Testis (tissue), 5 donors: ENCODE measurements at places on chromosomes 2 and 18.

DNA sequence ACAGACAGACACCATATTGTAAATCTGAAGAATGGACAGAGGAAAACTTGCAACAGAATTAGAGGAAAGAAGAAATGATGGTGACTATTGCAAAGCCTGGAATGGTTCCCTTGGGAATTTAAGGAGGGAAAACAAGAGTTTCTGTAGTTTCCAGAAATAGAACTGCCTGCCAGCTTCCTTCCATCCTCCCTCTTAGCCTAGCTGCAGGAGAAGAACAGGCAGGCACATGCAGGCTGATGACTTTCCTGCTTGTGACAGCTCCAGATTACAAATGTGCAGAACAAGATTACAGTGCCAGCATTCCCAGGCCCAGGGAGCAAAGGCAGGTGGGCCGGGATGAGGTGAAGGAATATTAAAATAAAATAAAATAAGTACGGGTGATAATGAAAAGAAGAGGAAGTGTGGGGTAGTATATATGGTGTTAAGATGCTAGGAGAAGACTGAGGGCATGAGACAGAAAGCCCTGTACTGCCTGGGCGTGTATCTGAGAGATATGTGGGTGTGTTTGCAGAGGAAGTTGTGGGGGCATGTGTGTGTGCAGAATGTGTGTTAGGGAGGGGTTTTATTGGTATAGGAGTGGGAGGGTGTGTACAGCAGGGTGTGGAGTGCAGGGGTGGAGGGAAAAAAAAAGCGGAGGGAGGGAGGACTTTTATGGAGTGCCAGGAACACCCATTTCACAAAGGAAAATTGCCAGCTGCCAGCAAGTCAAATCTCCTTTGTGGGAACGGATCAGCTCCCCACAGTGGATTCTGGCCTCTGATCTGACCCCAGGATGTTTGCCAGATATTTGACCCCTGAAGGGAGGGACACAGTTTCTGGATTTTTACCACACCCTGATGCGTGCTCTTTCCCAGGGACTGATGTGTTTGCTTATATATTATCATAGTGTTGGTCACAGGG, 43.9 kb upstream of the NEMP2 start:
- DNase-seq = peak; percentile 49

DNA sequence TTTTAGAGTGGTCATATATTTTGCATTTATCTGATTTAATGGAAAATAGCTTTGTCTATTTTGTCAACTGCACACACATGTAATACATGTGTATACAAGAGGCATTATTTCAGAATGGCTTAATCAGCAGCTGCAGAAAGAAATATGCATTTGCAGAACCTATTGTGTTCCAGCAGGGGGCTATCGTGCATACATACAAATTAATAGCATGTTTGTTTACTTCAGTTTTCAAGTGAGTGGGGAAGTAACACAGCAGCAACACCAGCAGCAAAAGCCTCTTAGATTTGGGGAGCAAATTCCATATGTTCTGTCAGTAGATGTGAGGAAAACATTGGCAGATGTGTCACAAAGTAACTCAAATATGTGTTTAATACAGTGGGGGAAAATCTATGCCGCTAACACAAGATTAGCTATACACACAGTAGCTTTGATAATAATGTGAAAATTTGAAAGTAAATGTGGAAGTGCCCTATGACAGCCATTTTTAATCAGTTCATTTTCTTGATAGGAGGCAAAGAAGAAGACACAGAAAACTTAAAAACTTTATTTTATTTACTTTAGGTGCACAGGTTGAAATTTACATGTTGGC, 218.1 kb downstream of the WDR7 start:
- no peak for DNase-seq

- DNase-seq = no peak
These were observed 112.4 kb downstream of the DNER start for GRCh38 chr2:229601936-229602335.

- DNase-seq = no peak
These were observed 3.0 kb downstream of the FBXO41 start for GRCh38 chr2:73281244-73281643.

GRCh38 chr18:31207391-31207790, 44.7 kb upstream of the DSC1 start:
- DNase-seq = no peak

DNA sequence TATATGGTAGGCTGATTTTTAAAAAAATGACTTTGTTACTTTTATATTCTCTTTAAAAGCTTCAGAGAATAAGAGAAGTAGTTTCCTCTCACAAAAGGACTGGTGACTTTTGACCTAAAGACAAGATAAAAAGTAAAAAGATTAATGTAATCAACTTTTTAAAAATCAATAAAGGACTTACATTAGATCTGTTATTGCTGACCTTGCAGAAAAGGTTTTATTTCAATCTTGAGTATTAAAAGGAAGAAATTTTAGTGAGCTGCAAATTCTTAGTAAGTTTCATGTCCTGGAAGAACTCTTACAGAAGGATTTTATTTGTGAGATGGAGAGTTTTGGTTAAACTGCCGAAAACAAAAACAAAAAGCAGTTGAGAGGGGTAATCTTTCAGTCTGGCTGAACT, 2.2 kb upstream of the GAREM1 start:
- no peak for DNase-seq

GRCh38 chr2:13015532-13016320, 299.0 kb downstream of the TRIB2 start:
- DNase-seq = no peak

- DNase-seq = no peak
These were observed 969.6 kb upstream of the PIK3C3 start for GRCh38 chr18:40985436-40985835.

DNA sequence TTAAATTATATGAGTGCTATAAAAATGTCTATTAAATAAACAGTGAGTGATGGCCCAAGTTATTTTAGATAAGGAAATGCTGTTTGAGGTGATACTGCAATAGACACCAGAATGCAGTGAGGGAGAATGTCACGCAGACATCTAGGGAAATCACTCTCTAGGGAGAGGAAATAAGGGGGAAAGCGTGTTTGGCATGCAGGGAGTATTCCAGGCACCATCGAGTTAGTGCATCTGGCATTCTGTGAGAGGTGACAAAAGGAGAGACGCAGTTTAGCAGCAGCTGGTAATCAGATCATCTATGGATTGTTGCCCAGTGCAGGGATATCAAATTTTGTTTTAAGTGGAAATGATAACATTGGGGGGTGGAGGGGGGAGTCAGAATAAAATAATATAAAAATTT, 175.4 kb upstream of the NETO1 start:
- DNase-seq = no peak

DNA sequence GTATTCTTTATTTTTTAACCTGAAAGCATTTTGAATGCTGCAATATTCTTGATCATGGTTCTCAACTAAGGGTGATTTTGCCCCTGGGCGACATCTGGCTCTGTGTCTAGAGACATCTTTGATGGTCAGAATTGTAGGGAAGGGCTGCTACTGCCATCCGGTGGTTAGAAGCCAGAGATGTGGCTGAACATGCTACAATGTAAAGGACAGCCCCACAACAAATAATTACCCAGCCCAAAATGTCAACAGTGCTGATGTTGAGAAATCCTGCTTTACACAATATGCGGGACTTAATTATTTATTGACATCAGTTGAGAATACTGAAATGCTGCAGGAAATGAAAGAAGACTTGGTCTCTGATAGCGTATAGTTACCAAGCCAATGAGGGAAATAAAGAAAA, 37.5 kb upstream of the SERPINB2 start:
- DNase-seq = peak; percentile 15

GRCh38 chr2:1601471-1602277, 142.6 kb downstream of the PXDN start:
- no peak for DNase-seq

- no peak for DNase-seq
These were observed 181.2 kb downstream of the THADA start for GRCh38 chr2:43414586-43415135.

- no peak for DNase-seq
These were observed 5.3 kb downstream of the TNS1 start for GRCh38 chr2:217997510-217997909.

- DNase-seq = no peak
These were observed 47.7 kb downstream of the SRD5A2 start for GRCh38 chr2:31533036-31533435.

GRCh38 chr2:168649105-168649504, 153.3 kb upstream of the NOSTRIN start:
- DNase-seq = no peak

DNA sequence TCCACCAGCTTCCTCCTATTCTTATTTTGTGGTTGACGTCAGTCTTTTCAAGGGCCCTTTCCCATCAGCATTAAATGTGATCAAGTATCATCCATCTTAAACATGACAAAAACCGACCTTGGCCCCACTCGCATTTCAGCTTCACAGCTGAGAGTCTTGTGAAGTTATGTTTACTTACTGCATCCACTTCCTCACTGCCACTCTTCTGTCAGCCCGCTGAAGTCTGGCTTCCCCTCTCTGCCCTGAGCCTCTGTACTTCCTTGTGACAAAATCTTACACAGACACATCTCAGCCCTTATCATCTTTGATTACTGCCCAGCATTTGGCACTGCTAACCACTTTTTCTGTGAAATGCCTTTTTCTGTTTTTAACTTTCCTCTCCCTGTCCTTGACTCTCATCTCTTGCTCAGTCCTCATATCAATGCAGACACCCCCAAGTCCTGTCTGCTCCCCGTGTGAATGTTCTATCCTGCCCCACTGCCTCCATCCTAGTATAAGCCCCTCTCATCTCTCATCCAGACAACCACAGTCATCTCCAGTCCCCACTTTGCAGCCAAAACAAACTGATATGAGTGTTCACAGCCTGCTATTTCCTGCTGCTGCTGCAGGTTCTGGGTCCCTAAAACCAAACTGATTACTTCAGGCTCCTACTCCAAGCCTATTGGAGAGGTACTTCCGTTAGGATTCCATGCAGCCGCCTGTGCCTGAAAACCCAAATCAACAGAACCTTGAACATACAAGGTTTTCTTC, 31.4 kb downstream of the FOSL2 start:
- peak; percentile 42 for DNase-seq

GRCh38 chr2:98829581-98830270, 98.8 kb upstream of the MGAT4A start:
- no peak for DNase-seq

DNA sequence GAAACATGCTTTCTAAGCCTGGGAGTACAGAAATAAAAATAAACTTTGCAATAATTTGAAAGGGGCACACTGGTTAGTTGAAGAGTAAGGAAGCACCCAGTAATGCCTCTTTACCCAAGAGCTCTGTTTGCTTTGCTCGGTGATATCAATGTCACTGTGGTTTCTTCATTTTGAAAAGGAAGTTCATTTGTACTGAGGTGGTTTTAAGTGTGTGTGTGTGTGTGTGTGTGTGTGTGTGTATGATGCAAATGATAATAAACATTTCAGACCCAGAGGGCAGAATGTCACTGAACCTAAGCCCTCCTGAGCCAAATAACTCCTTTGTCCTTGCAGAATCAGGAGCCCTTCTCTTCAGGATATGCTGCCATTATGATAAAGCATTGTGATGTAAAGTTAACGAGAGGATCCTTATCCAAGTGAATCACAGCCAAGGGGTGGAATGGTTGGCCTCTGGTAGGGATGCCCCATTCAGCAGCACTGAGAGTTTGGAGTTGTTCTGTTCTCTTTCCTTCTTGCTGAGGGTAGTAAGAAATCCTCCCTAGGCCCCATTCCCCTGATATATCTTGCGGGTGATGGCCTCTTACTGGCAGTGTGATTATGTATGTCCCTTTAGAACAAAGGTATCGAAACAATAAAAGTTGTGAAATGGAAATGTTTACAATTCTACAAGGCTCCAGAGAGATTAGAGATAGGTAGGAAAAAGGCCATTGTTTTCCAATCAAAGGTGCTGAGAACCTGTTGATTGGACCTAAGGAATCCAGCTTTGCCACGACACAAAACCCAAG, 7.6 kb downstream of the ITGA6 start:
- no peak for DNase-seq

DNA sequence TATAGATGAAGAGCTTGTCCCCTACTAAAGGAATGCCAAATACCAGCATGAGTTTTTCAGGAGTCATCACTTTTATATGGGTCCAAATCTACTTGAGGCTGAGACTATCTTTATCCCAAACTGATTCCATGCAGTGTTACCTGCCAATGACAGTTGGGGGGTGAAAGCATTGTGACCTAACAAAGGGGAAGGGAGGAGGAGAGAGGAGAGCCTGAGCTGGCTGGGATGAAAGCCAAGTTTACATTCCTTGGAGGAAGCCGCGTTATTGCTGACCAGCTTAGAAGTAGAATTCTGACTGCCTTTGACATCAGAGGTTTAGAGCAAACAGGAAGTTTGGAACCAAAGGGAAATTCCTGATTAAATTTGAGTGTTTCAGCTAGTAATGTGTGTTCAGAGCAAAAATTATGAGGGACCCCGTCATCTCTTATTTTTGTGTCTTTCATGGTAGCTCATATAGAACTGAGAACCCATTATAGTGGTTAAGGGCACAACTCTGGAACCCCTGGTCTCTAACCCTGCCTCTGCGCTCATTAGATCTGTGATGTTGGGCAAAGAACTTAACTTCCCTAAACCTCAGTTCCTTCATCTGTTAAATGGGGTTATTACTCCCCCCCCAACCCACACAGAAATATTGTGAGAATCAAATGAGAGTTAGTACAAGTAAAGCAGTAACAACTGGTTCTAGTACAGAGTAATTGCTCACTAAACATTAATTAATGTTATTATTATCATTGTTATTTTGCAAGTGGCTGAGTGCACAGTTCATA, 199.3 kb upstream of the EPAS1 start:
- DNase-seq = peak; percentile 83

DNA sequence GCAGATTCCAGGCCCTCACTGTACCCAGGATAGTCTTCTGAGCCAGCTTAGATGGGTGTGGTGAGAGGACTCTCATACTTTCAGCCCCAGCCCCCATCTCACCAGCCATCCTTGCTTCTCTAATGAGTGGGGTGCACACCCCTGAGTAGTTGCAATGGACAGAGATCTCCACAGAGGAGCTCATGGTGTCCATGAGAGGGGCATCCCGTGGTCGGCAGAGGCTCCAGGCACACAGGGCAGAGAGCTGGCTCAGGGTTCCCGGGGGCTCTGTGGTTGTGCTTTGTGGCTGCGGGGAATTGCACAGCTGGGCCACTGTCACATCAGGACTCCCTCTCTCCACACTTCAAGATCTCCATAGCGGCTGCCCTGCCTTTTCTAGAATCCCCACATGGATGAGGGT, 226.0 kb upstream of the PXDN start:
- no peak for DNase-seq

DNA sequence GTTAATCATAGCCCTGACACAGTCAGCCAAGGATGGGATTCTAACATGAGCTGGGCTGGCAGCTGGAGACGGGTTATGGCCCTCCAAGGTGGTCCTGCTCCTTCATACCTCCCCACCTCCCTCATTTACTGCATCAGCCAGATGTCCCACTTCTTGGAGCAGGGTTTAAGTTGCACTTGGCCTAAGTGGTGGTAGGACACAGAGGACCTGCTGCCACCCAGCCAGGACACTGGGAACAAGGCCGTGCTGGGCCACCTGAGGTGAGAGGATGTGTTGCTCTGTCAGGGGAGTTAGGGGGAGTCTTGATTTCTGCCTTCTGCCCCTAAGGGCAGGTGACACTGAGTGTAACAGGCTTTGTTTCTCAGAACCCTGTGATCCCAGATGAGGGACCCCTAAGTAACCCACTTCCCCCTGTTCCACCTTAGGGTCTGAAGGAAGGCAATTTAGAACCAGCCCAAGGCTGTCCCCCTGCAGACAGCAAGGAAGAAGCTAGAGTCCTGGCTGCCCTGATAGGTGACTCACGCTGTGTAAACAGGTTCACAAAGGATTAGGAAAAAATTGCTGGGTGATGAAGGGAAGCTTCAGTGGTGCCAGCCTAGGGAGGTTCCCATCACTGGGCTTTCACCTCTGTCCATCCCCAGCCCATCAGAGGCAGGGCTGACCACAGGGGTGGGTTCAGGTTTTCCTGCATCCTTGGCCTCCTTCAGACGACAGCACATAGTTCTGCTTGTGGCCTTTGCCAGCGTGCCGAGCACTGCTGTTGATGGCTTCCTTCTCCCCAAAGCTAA, 114.3 kb upstream of the MCFD2 start:
- DNase-seq = no peak

- no peak for DNase-seq
These were observed 10.5 kb downstream of the COX7A2L start for GRCh38 chr2:42350434-42351063.
